ENCODE measurements at places on chromosomes 7 and 10. TPM values are rescaled to one million over a fixed set of nuclear protein-coding genes. Genes with fewer than 3 reads are reported as not detected.

DNA sequence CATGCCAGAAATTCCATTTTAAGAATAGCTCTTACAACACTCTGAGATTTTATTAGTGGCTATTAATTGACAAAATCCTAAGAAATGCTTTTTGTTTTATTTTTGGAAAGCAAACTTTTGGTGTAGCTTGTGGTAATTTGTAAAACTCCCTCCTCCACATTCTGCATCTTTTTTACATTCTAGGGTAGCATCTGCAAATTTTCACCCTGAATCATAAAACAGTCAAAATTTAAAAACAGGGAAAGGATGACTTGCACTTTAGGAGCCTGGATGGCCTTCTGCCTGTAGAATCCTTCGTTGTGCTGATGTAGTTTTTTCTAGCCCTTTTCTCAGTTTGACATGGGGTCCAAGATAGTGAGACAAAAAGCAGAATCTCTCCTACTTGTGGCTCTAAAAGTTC is 316.1 kb downstream of the ADRA2A start:
- DNase-seq, result no peak

- no peak for DNase-seq
Measured at GRCh38 chr10:34190580-34190979, 624.5 kb downstream of the PARD3 start.

DNA sequence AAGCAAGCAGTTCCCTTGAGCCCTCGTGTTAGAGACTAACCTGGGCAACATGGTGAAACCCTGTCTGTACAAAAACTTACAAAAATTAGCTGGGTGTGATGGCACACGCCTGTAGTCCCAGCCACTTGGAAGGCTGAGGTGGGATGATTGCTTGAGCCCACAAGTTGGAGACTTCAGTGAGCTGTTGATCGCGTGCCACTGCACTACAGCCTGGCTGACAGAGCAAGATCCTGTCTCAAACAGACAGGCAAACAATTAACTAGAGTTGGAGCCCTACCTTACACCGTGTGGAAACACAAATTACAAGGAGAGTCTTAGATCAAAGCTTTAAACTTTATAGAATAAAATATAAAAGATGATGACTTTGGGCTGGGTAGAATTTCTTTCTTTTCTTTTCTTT is 219.5 kb downstream of the CUX1 start:
- no peak for DNase-seq

DNA sequence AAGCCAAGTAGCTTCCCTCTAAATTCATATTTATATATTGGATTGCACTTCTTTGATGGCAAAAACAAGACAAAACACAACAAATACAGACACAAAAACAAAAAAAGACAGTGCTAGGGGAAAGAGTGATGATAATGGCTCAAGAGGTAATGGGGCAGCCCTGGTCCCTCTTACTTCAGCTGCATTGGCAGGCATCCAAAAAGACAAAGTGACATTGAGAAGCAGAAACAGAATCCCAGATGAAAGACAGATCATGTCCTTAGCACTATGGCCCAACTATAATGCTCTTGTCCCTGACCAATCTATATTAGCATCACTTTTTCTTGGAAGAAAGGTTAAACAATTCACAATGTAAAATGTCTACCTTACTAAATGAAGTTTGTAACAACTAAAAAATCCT is 76.2 kb downstream of the GPR85 start:
- DNase-seq, result no peak

DNA sequence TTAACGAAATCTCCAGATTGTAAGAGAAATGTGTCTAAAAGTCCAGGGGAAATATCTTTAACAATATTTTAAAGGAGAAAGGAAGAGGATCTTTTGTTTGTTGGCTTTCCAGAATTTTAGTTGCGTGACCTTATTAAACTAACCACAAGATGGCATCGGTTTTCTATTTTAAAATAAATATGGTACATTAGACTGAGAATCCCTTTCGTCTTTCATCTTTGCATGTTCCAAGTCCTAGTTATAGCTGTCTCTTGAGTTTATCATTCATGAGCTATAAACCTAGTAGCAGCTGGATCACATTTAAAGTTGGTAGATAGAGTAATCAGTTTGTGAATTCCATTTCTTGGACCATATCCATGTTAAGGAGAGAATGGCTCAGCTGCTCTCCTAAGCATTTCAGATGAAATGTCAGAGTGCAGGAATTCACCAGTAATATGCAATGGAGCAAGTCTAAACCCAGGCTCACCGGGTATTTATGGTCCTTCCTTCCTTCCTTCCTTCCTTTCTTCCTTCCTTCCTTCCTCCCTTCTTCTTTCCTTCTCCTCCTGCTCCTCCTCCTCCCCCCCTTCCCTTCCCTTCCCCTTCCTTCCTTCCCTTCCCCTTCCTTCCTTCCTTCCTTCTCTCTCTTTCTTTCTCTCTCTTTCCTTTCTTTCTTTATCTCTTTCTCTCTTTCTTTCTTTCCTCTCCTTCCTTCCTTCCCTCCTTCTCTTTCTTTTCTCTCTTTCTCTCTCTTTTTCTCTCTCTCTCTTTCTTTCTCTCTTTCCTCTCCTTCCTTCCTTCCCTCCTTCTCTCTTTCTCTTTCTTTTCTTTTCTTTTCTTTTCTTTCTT is 57.8 kb upstream of the RAB18 start:
- DNase-seq, result no peak

GRCh38 chr10:35691522-35692236 is 49.6 kb upstream of the FZD8 start:
- no peak for DNase-seq

DNA sequence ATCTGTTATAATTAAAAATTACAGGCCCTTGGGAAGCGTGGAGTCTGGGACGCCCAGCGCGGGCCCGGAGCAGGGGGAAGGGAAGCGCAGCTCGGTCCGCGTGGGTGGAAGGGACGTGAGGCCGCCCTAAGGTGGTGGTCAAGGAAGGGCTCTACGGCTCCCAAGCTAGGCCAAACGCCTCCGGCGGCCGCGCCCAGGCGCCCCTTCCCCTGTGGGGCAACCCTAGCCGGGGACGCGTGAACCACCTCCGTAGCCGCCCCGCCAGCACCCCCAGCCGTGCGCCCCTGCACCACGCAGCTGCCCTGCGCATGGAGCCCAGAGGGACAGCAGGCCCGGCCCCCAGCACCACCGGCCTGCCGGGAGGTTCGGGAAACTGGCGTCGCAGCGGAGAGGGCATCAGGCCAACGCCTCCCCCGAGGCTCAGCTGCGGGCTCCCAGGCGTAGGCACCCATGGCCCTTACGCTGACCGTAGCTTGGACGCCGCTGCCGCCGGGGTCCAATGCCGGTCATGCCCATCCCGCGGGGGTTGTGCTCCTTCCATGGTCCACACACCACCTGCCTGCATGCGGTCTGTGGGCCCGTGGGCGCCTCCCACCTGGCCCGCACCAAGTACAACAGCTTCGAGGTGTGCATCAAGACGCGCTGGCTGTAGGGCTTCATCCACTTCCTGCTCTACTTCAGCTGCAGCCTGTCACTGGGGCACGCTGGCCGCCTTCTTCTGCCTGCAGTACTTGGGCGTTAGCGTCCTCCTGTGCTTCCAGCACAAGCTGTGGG is 166.7 kb downstream of the SEPTIN7 start:
- no peak for DNase-seq

- DNase-seq, result no peak
Measured at GRCh38 chr7:44158096-44158872, 17.2 kb upstream of the MYL7 start.

GRCh38 chr10:4460267-4460666 is 365.7 kb upstream of the AKR1E2 start:
- DNase-seq, result no peak

DNA sequence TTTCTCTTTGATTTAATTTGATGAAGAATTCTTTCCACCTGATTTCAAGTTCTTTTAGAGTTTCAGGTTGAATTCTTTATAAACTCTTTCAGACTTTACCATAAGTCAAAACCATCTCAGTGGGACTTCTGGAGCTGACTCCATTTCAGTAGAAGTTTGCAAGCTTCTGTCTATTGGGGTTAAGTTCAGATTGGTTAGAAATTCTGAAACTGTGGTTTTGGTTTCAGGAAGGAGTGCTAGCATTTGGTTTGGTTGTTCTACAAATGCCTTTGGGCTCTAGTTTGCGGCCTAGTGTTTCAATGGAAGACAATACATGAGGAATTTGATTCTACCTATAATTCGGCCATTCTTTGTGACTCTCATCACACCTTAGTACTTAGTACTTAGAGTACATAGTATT is 176.8 kb upstream of the RHOBTB1 start:
- no peak for DNase-seq

- DNase-seq, result no peak
Measured at GRCh38 chr7:93148144-93148543, at the start of gene SAMD9L. Gene SAMD9L, minus strand, starts transcription at chr7:93148385. Its CDS starts 12,414 bp downstream, at chr7:93135971.

DNA sequence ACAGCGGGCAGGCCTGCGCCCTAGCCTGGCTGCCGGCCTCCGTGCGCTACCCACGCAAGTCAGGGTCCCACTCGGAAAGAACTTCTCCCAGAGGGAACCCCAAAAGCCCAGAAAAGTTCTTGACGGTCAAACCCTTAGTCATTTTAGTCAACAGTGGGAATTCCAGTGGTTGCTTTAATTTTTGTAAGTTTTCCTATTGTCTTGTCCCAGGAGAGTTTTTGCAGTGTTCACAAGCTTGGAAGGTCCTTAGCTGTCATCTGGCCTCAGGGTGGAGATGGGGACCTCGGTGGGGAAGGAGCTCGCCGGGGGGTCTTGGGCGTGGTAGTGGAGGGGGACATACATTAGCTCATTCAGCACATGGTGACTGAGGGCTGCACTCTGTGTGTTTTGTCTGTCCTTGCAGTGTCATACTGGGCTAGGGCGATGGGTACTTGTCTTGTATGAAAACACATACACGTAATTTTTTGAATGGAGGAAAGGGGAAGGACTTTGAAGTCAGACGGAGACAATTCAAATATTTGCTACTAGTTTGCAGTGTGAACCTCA is 736 bp downstream of the MINDY4 start:
- DNase-seq, result no peak

- no peak for DNase-seq
Measured at GRCh38 chr7:80942261-80943041, 23.6 kb upstream of the SEMA3C start.

- DNase-seq, result no peak
Measured at GRCh38 chr7:30684351-30684750, 2.1 kb upstream of the CRHR2 start.

- DNase-seq, result no peak
Measured at GRCh38 chr7:468681-469562, 50.7 kb downstream of the PDGFA start.

GRCh38 chr7:85469446-85470010 is 282.7 kb upstream of the SEMA3D start:
- DNase-seq, result no peak

DNA sequence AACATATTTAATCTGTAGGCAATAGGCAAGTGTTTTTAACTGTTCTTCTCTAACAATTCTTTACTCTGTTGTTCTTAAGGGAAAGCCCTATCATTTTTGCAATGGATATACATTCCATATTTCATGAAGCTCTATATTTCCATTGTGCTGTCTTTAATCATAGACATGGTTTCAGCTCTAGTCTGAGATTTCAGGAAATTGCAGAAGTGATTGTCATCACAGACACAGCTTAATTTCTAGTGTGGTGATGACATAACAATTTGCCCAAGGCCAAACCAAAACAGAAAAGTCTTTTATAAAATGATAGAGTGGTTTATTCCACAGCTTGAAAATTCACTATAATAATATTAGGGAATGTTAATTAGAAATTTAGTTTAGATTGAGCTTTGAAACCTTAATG is 494.1 kb upstream of the SEMA3A start:
- DNase-seq, result no peak

GRCh38 chr7:149238051-149238450 is 1.4 kb upstream of the ZNF212 start:
- no peak for DNase-seq

DNA sequence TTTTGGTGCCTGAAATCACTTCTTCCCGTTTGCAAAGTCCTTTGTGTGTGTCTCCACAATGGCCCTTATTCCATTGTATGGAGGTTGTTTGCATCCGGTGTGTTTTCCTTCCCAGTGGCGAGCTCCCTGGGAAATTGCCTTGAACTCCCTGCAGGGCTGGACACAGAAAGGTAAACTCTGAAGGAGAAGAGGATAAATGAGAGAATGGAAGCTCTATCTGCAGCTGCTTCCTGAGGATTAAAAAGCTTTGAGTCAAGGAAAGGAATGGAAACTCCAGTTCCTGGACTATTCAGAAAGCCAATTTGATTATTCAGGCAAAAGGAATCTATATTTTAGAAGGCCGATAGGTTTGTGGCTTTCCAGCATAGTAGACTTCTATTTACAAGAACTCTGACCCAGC is 4.4 kb upstream of the GRK5 start:
- DNase-seq, result no peak

- no peak for DNase-seq
Measured at GRCh38 chr10:102626026-102626685, 18.1 kb upstream of the TRIM8 start.

Gene ANKRD61
- 0.16 TPM for total RNA-seq

Gene FAM25G
- not detected for total RNA-seq

Gene NRCAM
- total RNA-seq, result 0.53 TPM

Gene TBX20
- not detected for total RNA-seq

Gene CFAP43
- 0.20 TPM for total RNA-seq

Gene ATP6V1F
- 127 TPM for total RNA-seq

Gene STOX1
- 0.98 TPM for total RNA-seq

Gene LIPJ
- total RNA-seq, result not detected
